Tibial nerve (tissue), 4 donors: ENCODE measurements at places on chromosomes 4 and X.

DNA sequence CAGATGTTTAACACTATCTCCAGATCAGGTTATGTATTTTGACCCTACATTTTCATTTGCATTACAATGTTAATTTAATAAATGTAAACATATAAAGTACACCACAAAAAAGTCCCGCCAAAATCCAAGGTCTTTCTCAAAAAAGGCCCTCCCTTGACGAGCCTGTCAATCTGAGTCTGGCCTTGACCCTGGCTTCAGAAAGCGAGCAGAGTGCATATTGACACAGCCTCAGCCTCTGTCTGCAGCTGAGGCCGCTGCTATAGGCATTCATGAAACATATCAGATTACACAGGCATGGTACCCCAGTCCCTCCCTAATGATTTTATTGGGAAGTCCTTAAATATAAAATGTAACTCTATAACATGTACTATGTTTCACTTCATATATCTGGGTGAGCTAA, 6.2 kb downstream of the MBNL3 start:
- DNase-seq = no peak

DNA sequence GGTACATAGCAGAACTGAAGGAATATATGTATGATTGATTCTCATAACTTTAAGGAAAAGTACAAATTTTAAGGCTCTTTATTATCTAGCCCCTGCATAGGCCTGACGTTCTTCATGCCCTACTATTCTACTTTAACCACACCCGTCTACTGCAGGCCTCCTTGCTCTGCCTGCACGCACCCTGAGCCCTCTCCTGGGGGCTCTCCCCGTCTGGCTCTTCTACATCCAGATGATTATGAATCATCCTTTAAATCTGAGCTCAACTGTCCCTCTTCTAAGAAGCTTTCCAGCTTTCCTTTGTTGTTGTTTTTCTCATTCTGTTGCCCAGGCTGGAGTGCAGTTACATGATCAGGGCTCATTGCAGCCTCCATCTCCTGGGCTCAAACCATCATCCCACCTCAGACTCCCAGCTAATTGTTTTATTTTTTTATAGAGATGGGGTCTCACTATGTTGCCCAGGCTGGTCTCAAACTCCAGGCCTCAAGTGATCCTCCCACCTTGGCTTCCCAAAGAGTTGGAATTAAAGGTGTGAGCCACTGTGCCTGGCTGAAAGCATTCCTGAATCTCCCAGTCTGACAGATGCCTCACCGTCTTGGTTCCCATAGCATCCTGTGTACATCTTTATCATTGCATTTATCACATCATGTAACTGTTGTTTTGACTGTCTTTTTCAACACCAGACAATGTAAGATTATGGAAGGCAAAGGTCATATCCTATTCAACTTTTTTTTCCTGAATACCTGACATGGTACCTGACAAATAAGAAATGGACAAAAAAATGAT, 89.2 kb downstream of the WDFY3 start:
- no peak for DNase-seq

GRCh38 chrX:18032486-18033221, 171.6 kb upstream of the RAI2 start:
- DNase-seq = no peak

GRCh38 chr4:9916937-9917336, 104.4 kb downstream of the SLC2A9 start:
- DNase-seq = no peak

GRCh38 chrX:73765776-73766430, 202.9 kb downstream of the CHIC1 start:
- no peak for DNase-seq

GRCh38 chrX:131063613-131064012, 5.5 kb downstream of the ARHGAP36 start:
- DNase-seq = no peak

DNA sequence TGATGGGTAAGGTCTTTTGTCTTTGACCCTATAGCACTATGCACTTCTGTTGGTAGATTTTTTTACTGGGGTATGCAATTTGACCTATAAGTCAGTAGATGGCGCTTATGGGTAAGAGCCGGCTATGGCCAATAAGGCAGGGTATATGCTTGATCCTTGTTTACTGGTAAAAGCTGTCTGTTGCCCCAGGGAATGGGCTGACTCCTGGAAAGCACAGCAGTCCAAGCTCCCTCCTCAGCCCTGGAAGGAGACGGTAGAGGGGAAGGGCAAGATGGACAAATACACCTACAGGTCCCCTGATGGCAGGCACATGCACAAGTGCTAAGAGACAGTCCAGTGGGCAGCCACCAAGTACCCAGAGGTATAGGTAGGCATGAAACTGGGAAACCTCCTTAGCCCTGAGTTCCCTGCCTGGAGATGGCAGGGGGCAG, 63.7 kb downstream of the ADAMTS3 start:
- DNase-seq = no peak

DNA sequence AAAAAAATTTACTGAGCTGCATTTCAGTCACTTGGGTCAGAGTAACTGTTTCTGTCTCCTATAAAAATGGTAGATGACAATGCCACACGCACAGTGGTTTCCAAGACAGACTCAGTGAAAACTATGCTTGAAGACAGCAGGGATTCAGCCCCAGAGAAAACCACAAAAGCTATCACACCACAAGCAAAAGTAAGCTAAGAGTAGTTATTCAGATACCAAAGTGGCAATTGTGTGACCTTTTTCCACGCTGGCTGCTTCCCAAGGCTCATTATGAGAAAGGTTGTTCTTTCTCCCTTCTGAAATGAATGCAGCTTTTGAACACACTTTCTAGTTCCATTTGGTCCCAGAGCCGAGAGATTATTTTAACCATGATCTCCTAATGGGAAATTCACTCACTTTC, 46.4 kb upstream of the GPM6B start:
- DNase-seq = no peak

DNA sequence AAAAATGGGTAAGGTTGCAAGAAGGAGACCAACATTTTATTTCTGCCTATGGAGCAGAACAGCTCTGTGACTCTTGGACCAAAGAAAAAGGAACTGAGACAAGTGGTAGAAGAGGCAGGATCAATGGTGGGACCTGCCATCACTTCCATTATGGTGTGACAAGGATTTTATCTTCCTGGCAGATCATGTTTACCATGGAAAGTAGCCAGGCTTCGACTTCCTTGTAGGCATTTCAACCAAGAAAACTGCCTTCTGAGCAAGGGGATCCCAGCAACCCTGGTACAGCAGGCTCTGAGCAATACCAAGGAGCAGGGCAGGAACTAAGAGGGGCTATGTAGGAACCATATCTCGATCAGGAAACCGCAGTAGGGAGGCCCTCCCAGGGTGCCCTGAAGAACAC, 317.4 kb downstream of the IQCM start:
- DNase-seq = no peak

GRCh38 chr4:12071316-12071715, 642.6 kb upstream of the HS3ST1 start:
- no peak for DNase-seq

DNA sequence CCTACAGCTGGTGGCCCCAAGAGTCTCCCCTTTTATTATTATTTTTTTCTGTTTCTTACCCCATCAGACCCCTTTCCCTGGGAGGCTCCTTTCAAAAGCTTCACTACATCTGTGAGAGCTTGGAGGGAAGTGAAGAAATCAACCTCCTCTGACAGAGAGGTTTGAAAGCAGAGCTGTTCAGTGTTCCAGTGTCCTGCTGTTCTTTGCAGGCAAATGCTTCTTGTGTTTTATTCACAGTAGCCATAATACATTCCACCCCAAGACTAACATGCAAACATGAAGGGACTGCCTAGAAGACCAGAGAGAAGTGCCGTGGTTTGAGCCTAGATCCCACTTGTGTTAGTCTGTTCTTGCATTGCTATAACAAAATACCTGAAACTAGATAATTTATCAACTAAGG, 192.1 kb downstream of the PTTG2 start:
- DNase-seq = no peak

DNA sequence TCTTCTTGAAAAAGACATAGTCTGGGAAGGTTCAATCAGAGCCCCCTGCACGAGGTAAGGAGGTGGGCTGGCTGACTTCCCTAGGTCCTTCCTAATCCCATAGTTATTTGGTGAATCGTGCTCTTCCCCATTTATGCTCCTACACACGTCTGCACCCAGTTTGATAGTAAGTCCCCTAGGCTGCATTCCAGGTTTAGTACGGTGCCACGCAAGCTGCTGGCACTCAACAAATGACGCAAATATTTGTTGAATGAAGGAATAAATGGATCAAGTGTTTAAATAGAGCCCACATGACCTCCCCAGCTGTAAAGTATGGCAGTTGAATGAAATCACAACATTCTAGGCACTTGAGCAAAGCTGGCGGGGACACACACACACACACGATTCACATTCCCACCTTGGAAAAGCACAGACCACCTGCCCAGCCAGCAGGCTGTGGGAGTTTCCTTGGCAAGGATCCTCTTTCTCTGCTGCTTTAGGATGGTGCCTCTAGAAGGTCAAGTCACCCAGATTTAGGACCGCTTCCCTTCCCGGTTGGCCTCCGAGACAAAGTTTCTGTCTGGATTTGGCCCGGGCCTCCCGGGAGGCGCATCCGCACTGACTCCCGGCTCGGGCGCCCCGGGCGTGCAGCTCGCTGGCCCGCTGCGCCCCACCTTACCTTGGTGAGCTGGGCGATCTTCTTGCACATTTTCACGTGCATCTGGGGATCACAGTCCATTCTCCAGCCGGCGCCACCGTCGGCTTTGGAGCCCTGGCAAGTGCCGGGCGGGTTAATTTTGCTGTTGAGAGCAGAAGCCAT, 721 bp downstream of the FAM184B start:
- DNase-seq = no peak

DNA sequence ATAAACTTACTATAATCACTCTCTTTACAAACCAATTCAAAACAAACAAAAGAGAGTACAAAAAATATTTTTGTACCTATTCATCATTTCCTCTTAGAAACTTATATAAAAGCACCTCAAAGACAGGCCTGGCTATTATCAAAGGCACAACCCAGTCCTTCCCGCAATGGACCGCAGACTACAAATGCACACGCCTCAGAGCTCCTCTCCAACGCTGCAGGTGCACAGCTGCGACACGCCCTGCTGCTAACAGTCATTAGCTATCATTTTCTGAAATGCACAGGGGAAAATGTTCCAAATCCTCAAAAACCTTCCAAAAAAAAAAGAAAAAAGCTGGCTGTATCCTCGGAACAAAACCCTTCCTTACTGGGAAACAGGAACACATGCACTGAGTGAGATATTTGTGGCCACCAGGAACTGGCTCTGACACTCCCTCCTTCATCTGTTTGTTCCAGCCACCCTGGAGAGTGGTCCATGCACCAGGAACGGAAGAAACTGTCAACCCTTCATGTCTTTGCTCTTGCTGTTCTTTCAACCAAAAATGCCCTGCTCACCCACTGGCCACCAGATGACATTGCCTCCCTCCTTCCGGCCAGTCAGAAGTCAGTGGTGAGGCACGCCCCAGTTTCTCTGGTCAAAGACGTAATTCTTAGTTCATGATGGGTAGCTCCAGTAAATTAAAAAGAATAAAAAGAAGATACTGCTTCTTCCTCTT, 16.7 kb downstream of the IRF2 start:
- DNase-seq = no peak

- no peak for DNase-seq
Measured at GRCh38 chr4:9969526-9970398, 51.5 kb downstream of the SLC2A9 start.

- DNase-seq = no peak
Measured at GRCh38 chrX:107673431-107673830, 45.1 kb downstream of the PRPS1 start.

DNA sequence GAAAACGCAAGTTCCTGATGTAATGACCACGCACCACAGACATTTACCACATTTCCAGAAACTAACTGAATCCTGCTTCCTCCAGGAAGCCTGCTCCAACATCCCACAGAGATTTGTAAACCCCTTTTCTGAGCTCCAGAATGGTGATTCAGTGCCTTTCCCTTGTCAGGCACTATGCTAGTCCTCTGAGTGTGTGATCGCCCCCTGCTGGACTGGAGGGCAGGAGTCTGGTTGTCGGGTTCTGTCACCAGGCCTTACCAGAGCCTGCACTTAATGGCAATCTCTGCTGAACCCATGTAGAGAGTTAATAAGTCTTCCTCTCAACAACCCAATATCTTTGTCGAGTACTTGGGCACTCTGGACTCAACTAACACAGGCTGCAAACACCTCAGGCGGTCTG, 14.5 kb upstream of the KDM5C start:
- DNase-seq = no peak

GRCh38 chrX:119622356-119623232, 16.4 kb upstream of the NKRF start:
- DNase-seq = no peak

DNA sequence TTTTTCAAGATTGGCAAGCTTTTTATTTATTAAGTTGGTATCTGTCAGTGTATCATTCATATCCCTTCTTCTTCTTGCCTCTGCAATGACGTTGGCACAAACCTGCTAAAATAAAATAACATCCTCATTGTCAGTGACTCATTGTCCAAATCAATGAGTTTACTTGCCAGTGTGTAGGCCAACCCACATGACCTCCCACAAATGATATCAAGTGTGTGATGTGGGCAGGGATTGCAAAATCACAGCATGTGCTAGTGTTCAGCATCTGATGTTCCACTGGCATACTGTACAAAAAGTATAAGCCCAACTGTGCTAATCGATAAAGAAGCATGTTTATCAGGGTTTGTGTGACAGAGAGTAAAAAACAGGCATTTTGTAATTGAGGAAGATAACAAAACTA, 25.5 kb downstream of the GPAT3 start:
- no peak for DNase-seq

GRCh38 chrX:86148594-86148993, 343 bp downstream of the DACH2 start:
- DNase-seq = no peak

GRCh38 chr4:52423967-52424366, 235.1 kb downstream of the USP46 start:
- no peak for DNase-seq

DNA sequence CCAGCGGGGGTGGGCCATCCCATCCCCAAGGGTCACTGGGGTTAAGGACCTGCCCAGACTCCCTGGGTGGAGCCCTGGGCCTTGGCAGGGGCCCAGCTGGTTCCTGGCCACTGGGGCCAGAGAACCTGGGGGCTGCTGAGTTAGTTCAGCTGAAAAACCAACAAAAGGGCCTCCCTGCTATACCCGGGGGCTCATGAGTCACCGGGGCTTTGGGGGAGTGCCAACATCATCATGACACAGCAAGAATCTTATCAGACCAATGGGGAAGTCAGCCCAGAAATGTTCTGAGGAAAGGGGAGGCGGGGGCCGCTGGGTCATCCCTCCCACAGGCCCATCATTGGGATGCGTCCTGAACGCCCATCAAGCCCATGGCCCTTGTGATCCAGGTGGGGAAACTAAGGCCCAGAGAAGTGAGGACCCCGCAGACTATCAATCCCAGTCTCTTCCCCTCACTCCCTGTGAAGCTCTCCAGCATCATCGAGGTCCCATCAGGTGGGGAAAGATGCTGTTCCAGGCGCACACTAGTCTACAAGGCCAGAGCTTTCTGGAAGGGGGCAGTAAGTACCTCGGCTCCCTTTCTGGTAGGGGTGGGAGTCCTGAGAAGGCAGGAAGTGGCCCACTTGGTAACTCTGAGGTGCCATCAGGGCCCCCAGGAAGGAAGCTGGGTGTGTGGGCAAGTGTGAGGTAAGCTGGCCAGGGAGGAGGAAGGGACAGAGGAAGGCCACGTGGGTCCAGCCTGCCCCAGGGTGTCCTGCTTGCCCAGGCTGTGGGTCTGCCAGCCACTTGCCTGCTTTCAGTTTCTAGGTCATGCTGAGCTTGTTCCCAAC, 4.5 kb downstream of the G6PD start:
- DNase-seq = peak; percentile 75

- no peak for DNase-seq
Measured at GRCh38 chrX:13088156-13088487, 43.7 kb upstream of the FAM9C start.

- no peak for DNase-seq
Measured at GRCh38 chr4:5878359-5878758, 14.5 kb downstream of the CRMP1 start.
